ENCODE measurements at places on chromosomes 13 and 19.
A peak's percentile ranks its signal among the peaks of the same experiment; 100 is the strongest.

- peak; percentile 81 for DNase-seq
Measured at GRCh38 chr13:49810567-49811526, 18.4 kb upstream of the KPNA3 start.

DNA sequence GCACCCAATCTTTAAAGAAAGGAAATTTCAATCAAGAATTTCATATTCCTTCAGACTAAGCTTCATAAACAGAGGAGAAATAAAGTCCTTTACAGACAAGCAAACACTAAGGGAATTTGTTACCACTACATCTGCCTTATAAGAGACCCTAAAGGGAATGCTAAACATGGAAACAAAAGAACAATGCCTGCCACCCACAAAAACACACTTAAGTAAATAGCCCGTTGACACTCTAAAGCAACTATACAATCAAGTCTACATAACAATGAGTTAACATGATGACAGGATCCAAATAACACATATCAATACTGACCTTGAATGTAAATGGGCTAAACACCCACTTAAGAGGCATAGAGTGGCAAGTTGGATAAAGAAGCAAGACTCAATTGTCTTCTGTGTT, 1056.9 kb upstream of the ATXN8OS start:
- DNase-seq = no peak

DNA sequence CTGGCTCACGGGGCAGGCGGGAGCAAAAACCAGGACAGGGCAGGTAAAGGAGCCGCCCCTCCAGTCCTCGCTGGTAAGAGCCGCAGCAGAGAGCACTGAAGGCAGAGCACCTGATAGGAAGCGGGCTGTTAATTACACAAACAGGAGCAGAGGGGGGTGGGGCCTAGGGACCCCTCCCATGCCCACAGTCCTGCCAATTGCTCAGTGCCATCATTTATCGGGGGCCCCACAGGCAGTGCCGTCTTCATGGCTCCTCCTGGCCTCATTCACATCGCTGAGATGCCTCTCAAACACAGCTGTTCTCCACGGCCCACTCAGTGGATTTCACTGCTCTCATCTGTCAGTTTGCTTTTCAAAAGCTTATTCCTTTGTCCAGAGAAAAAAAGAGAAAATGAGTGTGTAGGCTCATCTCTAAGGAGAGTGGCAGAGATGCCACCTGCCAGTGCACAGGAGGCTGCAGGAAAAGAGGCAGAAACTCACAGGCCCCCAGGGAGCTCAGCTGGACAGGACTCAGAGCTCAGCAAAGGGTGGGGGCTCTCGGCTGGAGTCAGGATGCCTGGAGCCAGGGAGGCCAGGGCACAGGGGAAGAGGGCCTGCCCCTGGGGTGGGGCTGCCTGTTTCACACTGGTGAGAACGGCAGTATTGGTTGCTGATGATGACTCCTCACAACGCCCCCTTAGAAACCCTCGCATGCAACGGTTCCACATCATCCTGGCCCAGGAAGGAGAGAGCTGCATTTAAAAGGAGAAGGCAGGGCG, 174.6 kb downstream of the COL4A1 start:
- no peak for DNase-seq

- DNase-seq = no peak
Measured at GRCh38 chr19:19305066-19305465, 15.2 kb downstream of the SUGP1 start.

DNA sequence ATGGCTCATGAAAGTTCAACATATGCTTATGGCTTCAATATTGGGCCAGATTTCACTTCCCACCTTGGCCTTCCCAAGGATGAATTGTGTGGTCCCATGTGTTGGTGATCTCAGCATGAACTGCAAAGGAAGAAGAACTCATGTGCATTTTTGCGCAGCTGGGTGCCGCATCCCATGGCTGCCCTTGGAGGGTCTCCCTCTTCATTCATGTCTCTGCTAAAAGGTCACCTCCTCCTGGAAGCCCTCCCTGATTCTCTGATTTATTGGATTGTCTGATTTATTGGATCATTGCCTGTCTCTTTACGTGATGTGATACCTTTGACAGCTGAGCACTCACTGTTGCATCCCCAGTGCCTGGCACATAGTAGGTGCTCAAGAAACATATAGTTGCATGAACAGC, 1.7 kb upstream of the CYP4F8 start:
- DNase-seq = no peak

Data from fibroblast of mammary gland (primary cell).